ENCODE measurements at places on chromosomes 7 and 10. TPM values are rescaled to one million over a fixed set of nuclear protein-coding genes. Genes with fewer than 3 reads are reported as not detected.

The TWIST1 gene
- 0.18 TPM for total RNA-seq

The LIPF gene
- not detected for total RNA-seq

DNA sequence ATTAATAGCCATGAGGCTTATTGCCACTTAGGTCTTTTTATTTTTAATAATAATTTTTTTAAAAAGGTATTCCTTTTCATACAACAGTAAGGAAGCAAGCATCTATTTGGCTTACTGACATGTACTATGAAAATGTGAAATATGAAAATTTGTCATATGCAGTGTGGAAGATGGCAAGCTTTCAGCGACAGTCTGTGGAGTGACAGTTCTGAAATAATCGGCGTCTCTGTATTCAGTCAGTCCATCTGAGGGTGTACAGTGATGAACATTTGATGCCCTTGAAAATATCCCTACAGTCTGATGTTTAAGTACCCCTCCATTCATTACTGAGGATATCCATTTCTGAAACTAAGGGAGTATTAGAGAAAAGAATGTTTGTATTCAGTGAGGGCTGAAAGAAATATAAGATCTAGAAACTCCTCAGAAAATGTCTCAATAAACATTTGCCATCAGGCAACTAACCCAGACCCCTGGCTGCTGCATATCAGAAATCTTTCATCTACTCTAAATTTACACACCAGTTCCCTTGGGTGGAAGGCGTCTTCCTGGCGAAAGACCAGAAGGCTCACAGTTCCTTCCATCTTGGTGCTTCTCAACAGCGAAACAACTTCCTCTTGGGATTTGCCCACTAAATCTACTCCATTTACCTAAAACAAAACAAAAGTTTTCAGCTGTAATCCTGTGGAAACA is 440.6 kb downstream of the PARD3 start:
- H3K4me1 ChIP-seq: no peaks in the 10 kb centered on the region
- DNase-seq: no peak
- H3K36me3 ChIP-seq: no peaks in the 10 kb centered on the region
- no peak overlapping the region for H3K4me3 ChIP-seq

- no peaks in the 10 kb centered on the region for H3K27me3 ChIP-seq
- no peak overlapping the region for H3K4me3 ChIP-seq
- H3K36me3 ChIP-seq: no peaks in the 10 kb centered on the region
- H3K4me1 ChIP-seq: no peaks in the 10 kb centered on the region
- no peak for DNase-seq
Observed at GRCh38 chr7:139181404-139181803, 49.6 kb upstream of the UBN2 start.

GRCh38 chr7:97418312-97418711 is 300.8 kb downstream of the SDHAF3 start:
- H3K36me3 ChIP-seq: no peaks in the 10 kb centered on the region
- no peaks in the 10 kb centered on the region for H3K27me3 ChIP-seq
- no peak overlapping the region for H3K4me3 ChIP-seq
- no peak for DNase-seq

DNA sequence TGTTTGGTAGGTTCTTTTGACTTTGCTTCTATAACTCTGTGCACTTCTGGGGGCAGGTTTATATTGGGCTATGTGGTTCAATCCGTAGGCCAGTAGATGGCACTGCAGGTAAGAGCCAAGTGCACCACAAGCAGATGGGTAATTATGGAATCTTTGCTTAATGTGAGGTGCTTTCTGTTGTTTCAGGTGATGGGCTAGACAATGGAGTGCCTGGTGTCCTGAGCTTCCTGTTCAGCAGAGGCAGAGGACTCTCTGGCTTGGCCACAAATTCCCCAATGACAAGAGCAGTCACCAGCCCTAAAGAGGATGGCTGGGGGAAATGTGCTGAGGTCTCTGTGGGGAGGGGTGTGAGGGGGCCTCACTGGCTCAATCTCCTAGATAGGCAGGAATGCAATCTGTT is 455.0 kb downstream of the CCSER2 start:
- H3K4me3 ChIP-seq: no peak overlapping the region
- no peak for DNase-seq
- no peaks in the 10 kb centered on the region for H3K36me3 ChIP-seq
- no peak overlapping the region for H3K27ac ChIP-seq
- no peaks in the 10 kb centered on the region for H3K27me3 ChIP-seq

DNA sequence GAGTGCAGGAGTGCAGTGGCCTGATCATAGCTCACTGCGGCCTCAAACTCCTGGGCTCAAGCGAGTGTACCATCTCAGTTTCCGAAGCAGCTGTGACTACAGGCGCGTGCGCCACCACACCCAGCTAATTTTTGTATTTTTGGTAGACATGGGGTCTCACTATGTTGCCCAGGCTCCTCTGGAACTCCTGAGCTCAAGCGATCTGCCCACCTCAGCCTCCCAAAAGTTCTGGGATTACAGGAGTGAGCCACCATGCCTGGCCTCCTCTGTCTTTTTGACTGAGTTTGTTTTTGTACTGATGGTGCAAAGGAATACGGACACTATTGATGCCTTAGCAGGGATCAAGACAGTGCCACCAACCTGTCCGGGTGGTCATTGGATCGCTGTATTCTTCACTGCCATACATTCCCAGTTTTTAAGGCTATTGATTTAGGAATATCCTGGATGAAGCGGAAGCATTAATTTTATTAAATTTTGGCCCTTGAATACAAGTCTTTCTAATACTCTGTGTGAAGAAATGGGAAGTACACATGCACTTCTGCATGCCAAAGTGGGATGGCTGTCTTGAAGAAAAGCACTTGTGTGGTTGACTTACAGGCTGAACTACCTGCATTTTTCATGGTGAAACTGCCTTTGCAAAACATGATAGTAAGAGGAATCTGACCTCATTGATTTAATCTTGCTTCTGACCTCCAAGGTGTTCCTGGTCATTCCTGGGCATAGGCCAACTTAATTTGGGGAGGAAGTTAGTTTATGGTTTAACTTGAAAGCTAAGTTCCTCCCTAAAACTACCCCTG is 2.1 kb upstream of the CUL2 start:
- H3K4me3 ChIP-seq: no peak overlapping the region
- H3K36me3 ChIP-seq: no peaks in the 10 kb centered on the region
- no peak overlapping the region for H3K27ac ChIP-seq
- no peaks in the 10 kb centered on the region for H3K27me3 ChIP-seq

- no peaks in the 10 kb centered on the region for H3K36me3 ChIP-seq
- no peaks in the 10 kb centered on the region for H3K27me3 ChIP-seq
- H3K4me3 ChIP-seq: no peak overlapping the region
- no peak overlapping the region for H3K27ac ChIP-seq
Observed at GRCh38 chr10:130631142-130632096, 495.2 kb downstream of the GLRX3 start.

GRCh38 chr10:11643039-11643438 is 31.6 kb upstream of the USP6NL start:
- no peak overlapping the region for H3K4me3 ChIP-seq
- no peaks in the 10 kb centered on the region for H3K36me3 ChIP-seq
- no peak for DNase-seq
- H3K27me3 ChIP-seq: no peaks in the 10 kb centered on the region

Data from CD8-positive, alpha-beta memory T cell (primary cell).